ENCODE measurements at places on chromosomes 13 and 19.

DNA sequence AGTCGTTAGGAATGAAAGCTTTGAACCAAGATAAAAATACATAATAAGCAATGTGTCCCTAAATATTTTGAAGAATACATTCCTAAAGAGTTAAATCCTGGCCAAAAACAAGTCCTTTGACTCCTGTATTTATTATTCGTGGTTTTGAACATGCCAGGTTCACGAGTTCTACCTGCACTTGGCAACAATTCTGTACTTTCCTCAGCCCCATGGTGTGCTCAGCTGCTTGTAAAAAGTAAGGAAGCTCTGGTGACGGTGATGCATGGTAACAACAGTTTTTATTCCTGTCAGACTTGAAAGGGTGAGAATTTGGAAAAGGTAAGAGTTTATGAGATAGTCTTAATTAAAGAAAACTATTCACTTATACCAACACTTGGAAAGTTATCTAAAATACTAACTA, 95.0 kb upstream of the KLF12 start:
- no peak for DNase-seq

- peak; percentile 61 for DNase-seq
These were observed 5.6 kb upstream of the SLAIN1 start for GRCh38 chr13:77691871-77692270.

DNA sequence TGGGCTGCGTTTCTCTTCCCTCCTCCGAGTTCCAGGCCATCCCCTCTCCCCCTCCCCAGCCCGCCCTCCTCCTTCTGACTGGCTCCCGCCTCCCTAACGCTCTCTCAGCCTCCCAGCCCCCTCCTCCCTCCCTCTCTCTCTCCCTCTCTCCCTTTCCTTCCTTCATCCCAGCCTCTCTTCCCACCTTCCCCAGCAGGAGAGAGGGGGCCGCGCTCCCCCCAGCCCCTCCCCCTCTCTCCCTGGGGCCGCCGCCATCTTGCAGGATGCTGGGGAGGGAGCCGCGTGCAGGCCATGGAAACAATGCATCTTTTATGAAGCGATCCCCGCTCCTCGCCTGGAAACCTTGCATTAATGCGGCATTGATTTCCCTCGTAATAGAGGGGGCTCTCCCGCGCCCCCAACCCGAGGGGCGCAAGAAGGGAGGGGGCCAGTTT, 42.6 kb upstream of the ADGRL1 start:
- peak; percentile 90 for DNase-seq

- DNase-seq = no peak
These were observed 412.0 kb downstream of the LMO7 start for GRCh38 chr13:76048131-76048530.

DNA sequence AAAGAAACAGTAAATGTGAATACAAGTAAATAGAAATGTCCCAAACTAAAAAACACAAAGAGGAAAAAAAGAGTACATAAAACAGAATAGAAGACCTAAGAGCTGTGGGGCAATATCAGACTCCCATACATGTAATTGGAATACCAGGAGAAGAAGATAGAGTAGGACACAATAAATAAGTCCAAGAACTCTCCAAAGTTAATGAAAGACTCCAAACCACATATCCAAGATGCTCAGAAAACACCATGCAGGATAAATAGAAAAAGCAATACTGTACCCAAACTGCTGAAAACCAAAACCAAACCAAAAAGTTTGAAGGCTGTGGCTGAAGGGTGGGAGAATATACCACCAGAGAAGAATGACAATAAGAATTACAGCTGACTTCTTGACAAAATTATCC, 18.3 kb downstream of the THSD1 start:
- DNase-seq = no peak

All from G401 (cell line).